ENCODE measurements at places on chromosomes 7 and 10. TPM values are rescaled to one million over a fixed set of nuclear protein-coding genes. Genes with fewer than 3 reads are reported as not detected.

CAV2 gene
- 245 TPM for polyA plus RNA-seq

DNA sequence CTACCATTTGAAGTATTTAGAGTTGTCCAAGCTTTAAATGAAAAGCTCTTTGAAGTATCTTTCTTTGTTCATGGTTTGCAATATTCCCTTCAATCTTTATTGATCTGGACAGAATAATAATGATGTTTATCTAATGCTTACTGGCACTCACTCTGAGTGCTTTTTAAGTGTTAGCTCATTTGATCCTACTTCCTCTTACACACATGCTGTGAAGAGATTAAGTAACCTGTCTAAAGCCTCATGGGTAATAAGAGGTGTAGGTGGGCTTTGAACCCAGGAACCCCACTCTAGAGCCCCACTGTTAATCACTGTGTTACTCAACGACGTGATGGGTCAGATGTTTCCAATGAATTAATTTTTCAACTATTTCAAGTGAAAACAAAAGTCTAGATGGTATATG lies 31.1 kb upstream of the ADD3 start:
- no peak for DNase-seq

DNA sequence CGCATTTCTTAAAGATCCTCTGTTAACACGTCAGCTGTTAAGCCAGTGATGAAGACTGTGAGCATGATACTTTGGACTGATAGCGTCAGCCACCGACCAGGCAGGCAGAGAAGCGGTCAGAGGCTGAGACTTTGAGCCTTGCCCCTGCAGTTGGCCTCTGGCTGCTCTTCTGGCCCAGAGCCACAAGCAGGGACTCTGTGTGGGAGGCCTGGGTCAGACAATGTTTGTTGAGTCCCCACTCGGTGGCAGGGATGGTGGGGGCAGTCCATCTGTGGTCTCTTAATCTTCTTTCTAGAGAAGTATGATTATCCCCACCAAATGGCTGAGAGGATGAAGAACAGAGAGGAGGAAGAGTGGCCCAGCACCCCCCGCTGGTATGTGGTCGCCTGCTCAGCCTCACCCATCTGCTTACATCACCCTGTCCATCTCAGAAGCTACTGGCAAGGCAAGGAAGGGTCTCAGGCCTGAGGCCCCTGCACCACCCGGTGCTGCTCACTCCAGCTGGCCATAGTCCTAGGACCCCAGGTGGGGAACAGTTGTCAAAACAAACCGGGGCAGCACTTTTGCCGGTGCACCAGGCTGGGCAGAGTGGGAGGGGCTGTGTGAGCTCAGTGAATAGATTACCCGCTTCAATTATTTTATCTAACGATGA lies 202.9 kb downstream of the GRID1 start:
- DNase-seq = no peak

DNA sequence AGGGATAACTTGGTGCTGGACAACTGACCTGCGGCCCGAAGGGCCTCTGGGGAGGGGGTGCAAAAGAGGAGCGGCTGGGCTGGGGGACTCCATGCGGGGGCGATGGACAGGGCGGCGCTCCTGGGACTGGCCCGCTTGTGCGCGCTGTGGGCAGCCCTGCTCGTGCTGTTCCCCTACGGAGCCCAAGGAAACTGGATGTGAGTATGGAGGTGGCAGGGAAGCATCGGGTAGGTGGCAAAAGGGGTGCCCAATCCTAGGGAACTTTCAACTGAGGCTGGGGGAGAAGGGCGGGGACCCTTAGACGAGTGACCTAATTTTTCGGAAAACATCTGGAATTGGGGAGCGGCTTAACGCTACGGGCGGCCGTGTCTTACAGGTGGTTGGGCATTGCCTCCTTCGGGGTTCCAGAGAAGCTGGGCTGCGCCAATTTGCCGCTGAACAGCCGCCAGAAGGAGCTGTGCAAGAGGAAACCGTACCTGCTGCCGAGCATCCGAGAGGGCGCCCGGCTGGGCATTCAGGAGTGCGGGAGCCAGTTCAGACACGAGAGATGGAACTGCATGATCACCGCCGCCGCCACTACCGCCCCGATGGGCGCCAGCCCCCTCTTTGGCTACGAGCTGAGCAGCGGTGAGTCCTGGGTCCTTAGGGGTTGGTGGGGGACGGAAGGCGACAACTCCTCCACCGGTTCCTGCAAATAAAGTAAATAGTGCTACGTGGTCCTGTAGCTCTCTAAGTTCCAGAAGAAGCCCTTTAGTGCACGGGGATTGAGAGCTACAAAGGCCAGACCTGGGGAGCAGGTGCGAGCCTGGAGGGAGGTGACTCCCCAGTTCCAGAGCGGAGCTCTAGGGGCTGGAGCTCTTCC lies 622 bp downstream of the WNT16 start:
- no peak for DNase-seq

DNA sequence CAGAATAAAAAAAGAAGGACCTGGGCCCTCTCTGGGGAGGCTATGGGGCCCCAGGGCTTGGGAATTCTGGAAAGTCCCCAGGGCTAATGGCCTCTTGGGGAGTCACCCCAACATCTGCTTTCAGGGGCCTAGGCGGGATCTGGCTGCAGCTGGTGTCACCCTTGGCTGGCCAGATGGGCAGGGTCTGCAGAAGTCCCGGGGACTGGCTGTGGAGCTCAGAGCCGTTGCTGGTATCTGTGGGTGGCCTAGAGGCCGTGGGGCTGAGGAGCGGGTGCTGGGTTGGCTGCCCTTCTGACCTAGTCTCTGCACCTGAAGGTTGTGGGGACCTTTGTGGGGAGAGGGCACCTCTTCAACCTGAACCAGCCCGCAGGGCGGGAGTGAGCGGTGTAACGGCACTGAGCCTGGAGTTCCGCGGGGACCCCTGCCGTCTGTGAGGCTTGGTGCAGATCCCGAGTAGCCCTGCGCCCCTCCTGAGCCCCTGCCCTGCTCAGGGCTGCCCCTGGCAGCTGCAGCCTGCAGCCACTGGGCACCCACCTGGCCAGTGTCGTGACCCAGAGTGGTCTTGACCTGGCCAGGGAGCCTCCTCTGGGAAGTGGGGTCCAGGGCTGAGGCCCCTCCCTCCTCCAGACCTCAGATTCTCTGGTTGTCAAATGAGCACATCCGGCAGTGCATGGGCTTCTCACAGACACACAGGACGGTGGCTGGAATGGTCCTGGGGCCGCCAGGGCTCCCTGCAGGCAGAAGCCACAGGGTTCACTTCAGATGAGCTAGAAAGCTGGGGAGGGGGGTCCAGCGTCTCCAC lies 51.5 kb downstream of the UNCX start:
- DNase-seq = no peak

DNA sequence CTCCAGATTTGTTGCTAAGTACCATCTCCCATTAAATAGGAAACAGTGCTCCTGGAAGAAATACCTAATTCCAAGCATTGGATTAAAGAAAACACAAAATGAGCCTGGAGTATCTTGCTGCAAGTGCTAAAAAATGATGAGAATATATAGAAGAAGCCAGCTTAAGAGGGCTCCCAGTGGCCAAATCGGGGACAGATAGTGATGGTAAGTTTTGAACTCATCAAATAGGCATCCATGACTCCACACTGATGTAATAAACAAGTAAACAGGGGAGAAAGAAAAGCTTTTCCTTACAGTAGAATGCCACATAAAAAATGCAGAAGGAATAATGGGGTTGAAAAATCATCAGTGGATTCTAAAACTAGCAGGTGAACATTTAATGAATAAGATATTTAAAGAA lies 72.4 kb downstream of the CTTNBP2 start:
- no peak for DNase-seq

DNA sequence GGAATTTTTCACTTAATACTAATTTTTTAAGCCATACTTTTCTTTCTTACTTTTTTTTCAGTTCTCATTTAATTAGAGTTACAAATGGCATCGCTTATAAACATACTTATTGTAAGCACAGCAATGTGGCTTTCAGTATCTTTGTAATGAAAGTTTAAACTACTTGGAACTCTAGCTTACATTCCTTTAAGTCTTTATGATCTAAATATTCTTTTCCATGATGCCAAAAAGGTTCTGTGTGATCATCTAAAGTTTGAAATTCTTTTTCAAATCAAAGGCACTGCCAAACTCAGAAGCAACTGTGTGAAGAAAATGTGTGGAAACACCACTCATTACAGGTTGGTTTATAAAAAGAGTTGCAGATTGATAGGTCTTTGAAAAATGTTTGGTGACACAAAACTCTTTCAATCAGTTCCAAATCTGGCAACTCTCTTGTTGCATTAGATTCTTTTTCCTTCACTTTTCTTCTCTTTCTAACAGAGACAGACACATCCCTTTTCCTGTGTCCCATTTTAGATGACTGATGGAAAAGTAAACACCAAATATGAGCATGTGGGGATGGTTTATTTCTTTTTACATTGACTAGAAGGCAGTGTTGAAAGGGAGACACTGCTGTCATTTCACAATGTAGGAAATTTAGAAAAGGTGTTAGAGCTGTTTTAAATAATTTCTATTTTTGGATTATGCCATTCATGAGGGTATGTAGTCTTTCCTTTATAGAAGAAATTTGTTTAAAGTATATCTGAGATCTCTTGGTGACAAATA lies 392.3 kb downstream of the SUGCT start:
- DNase-seq = no peak

GRCh38 chr10:14571866-14572507 lies 202.7 kb downstream of the FAM107B start:
- DNase-seq = no peak

DNA sequence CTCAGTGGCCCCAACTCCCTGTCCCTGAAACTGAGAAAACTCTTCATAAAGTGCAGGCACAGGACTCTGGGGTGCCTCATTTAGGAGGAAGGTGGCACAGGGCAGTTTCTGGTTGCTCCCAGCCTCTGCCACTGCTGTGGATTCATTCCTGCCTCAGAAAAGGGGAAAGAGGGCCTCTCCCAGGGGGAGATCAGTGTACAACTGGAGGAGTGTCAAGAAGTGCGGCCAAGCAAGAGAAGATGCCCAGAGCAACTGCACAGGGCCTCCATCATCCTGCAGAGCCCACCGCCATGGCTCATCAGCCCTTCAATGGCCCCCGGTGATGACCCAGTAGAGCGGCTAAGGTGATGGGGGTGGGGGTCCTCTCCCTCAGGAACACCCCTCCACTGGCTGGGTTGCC lies 150.3 kb downstream of the PLXNA4 start:
- no peak for DNase-seq

WDR86 gene
- 0.04 TPM for polyA plus RNA-seq

DNA sequence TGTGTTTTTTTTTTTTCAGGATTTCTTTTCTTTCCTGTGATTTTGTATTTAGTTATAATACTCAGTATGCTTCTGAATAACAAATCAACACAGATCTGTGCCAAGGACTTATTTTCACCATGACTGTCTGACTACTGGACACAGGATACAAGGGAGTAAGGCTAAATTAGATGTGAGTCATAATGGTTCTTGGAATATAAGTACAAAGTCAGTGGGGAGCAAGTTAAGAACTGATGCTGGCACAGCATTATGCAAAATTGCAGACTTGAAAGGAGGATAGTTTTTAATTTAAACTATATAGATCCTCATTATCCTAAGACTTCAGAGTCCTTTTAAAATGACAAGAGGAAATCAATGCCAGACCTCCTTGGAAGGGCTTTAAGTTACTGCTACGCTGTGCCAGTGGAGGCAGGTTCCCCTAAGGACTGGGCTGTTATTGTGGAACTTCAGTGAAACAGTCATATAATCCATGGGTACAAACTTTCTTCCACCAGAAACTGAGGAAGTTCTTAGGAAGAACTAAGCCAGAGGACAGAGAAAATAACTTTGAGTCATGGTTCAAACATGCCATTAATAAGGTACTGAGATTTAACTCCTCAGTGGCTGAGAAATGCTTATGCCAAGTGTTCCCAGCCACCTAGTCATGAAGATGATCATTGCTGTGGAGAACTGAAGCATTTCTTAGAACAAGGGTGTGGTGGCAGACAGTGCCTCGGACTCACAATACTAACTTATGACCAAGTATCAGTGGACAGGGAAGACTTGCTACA lies 531.2 kb downstream of the HTR7 start:
- DNase-seq = no peak

TMEM72 gene
- polyA plus RNA-seq = not detected

DNA sequence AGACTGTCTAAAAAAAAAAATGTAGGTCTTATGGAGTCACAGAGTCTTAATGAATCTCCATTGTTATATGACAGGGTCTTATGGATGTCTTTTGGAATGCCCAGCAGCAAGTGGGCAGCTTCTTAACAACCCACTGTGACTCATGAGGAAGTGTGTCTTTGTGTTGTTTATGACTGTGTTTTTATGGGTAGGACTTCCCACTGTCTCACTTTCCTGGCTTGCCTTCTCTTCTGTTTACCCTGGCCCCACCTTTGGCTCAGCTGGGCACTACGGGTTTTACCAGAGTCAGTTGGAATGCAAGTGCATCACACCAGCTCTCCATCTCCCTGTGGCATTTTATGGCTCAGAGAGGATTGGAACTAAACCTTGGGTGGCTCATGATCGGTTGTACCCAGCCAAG lies 580.5 kb downstream of the AUTS2 start:
- DNase-seq = no peak

DNA sequence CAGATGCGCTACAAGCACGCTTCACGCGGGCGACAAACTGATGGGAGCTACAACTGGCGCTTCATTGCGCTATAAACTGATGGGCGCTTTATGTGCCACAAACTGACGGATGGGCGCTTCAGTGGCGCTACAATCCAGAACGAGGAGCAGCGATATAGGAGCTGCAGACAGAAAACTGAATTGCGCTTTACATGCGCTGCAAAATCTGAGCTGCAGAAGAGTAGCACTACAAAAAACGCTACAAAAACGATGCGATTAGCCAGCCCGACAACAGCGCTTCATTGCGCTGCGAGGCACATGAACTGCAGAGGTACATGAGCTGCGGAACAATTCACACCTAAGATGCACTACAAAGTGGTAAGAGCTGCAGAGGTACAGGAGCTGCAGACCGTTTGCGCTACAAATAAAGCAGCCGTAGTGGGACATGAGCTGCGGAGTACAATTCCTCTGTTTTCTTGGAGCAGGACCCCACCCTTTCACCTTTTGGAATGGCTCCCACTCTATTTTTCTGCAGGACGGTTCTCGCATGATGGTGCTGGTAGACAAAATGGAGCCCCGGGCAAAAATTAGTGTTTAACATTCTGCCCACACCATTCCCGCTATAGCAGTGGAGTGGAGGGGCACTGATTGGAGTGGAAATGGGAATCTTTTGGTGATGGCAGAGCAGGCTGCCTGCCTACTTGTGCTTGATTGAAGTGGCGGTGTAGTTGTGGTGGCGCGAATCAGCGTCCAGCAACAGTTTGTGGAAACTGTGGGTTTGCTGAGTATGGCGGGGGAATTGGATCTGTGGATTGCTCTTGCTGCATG lies 1.2 kb upstream of the SGCE start:
- no peak for DNase-seq

- no peak for DNase-seq
These were observed 5.7 kb upstream of the TAS2R60 start for GRCh38 chr7:143437578-143437977.

NUB1 gene
- 46.3 TPM for polyA plus RNA-seq

All from BJ (cell line).